Stromal cell of bone marrow (primary cell): ENCODE measurements at places on chromosomes 12 and 14.

GRCh38 chr12:46507766-46508165, 135.2 kb upstream of the SLC38A2 start:
- no peak for DNase-seq

- DNase-seq: no peak
Measured at GRCh38 chr14:91729756-91730155, 2.1 kb downstream of the CATSPERB start.

- DNase-seq: no peak
Measured at GRCh38 chr14:62445570-62445969, 599.7 kb downstream of the KCNH5 start.

DNA sequence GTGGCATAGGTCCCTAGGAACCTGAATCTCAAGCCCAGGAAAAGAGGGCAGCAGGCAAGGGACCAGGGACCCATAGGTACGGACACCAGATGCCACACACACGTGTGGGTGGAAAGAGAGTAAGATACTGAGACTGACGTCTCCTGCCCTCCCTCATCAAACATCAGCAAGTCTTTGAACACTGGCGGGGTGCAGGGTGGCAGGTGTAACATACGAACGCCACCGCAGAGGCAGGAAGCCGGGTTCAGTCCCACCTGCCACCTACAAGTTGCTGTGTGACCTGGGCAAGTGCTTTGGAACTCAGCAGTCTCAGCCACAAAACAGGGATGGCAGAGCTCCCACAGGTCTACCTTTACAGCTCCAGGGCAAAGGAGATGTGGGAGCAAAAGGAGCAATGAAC, 11.1 kb downstream of the ACTN1 start:
- no peak for DNase-seq

DNA sequence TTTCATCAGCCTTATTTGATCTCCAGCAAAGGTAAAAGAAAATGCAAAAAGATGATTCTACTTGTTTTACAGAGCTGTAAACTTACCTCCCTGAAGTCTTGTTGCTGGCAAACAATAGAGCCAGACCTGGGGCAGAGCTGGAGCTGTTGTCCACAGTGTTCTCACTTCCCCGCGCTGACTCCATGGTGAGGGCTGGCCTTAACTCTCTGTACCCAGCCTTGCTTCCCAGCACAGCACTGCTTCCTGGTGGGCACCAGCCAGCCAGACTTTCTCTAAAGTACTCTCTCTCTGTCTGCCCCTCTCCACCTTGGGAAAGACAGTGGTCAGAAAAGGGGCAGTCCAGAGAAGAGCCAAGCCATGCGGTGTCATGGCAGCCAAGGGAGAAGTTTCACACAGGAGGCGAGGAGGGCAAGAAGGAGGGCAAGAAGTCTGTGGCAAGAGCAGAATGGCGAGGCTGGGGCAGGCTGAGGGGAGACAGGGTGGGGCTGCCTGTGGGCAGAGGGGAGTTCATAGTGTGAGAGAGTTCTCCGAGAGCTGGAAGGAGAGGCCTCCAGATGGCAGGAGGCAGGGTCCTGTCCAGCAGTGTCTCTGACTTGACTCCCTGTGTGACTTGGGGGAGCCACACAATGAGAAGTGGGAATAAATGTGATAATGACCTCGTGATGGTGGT, 9.3 kb downstream of the EVL start:
- no peak for DNase-seq

DNA sequence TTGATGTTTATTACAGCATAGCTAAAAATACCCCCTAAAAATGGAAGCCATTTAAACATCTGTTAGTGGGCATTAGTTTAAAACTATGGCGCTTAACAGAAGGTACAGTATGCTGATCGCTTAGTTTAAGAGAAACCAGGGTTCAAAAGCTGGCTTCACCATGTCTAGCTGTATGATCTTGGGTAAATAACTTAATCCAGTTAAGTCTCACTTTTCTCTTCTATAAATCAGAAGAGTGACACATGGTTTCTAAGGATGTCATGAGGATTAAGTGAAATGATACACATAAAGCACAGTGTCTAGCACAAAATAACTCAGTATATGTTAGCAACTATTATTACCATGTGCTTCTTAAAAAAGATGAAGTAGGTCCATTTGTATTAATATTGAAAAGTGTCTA, 38.7 kb downstream of the STK38L start:
- DNase-seq: no peak

GRCh38 chr14:69013943-69014782, 35.1 kb upstream of the ACTN1 start:
- no peak for DNase-seq

- DNase-seq: no peak
Measured at GRCh38 chr14:50816395-50817047, 14.4 kb downstream of the NIN start.

- DNase-seq: no peak
Measured at GRCh38 chr12:79119796-79120195, 255.2 kb downstream of the SYT1 start.

DNA sequence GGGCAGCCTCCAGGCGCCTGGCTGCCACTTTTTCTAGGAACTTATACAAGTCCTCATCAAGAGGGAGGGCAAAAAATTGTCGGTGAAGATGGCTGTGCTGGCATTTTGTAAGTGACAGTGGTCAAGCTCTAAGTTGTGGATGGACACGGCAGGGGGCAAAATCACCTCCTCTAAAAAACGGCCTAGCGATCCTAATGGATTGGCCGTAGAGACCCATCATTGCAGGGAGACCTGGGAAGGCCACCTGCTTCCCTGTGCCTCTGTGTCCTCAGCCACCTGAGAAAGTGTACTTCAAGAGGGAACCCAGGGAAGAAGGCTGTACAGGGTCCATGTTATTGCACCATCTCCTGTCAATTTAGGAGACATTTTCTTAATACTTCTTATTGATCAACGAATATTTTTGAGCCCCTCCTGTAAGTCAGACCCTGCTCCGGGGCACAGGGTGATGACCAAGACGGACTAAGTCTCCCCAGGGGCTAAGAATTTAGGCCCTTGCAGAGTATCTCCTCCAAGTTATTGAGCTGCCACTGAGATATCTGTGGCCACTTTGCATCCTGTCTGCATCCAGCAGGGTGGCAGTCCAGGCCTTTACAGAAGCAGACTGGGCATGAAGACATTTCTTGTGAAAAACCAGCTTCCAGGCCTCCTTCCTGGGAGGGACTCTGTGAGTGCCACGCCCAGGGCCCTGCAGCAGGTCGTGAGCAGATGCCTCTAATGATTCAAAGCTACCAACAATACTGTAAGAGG, 40.5 kb downstream of the PSMA6 start:
- DNase-seq: no peak

DNA sequence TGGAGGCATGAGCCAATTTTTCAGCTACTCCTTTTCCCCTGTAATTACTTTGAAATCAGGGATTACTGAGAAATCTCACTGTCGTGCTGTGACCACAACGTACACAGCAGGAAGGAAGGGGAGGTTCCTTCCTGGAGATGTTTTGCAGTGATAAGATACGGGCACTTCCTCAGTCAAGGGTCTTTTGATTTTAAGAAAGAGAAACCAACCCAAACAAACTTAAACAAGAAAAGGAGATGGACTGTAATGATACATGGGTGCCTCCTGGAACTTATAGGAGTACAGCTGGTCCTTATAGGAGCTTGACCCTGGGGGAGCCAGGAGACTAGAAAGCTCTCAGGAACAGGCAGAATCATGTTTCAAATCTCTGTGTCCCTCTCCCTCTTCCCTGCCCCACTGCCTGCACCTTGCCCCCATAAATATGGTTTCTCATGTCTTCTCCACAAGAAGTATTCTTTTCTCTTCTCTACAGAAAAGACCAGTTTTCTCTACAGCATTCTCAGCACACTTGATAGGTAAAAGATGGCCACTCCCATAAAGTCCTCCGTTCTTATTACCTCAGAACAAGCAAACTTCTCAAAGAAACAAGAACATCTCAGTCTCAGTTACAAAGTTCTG, 281.1 kb upstream of the AMIGO2 start:
- no peak for DNase-seq

DNA sequence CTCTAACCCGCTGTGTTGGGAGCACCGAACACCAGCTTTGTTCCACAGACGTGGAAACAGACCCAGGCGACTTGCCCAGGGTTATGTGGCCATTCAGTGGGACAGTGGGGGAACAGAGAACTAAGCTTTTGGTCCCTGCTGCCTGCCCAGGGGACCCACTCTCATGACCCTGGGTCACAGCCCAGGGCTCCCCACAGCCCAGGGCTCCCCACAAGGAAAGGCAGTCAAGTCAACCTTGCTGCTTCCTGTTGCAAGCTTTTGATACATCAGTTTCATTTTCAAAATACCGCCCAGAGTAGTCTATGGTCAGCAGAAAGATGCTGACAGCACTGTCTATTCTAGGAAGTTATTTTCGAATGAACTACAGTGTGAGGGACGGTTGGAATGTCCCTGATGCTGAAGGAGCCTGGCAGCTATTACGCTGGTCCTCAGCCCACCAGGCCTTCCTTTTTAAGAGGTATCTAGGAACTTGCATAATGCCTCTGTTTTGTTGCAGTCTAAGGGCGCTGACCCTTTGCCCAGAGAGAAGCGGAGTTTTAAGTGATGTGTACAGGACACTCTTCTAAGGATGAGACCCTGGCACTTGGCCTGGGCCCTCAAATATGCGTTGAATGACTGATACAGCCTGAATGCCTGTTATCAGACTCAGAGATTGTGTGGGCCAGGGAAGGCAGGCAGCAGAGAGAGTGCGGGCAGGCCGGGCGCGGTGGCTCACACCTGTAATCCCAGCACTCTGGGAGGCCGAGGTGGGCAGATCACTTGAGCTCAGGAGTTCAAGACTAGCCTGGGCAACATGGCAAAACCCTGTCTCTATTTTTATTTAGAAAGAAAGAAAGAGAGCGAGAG, 12.6 kb upstream of the TTC7B start:
- DNase-seq: no peak

GRCh38 chr12:53743266-53744129, 8.3 kb downstream of the CISTR start:
- DNase-seq: no peak

DNA sequence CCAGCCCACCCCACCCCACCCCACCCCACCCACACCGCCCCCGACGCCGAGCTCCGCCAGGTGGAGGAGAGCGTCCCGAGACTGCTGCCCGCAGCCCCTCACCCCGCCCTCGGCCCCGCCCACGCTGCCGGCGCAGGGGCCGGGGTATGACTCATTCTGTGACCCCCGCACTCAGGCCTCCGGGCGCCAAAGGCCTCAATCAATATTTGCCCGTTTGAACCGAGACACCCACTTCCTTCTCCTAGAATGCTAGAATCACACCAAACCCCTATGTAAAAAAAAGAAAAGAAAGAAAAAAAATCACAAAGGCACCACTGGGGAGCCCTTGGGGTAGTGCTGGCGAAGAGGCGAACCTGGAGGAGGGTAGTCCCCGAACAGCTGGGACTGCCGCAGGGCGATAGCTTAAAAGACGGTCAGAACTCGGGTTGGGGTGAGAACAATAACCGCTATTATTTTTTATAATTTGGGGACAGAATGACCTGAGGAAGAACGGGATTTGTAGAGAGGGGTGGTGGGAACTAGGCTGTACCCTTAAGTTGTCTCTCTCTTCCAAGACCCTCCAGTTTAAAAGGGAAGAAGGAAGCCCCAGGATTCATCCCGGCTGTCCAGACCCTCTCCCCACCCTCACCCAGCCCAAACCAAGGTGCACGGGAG, 894 bp downstream of the KRT8 start:
- no peak for DNase-seq

DNA sequence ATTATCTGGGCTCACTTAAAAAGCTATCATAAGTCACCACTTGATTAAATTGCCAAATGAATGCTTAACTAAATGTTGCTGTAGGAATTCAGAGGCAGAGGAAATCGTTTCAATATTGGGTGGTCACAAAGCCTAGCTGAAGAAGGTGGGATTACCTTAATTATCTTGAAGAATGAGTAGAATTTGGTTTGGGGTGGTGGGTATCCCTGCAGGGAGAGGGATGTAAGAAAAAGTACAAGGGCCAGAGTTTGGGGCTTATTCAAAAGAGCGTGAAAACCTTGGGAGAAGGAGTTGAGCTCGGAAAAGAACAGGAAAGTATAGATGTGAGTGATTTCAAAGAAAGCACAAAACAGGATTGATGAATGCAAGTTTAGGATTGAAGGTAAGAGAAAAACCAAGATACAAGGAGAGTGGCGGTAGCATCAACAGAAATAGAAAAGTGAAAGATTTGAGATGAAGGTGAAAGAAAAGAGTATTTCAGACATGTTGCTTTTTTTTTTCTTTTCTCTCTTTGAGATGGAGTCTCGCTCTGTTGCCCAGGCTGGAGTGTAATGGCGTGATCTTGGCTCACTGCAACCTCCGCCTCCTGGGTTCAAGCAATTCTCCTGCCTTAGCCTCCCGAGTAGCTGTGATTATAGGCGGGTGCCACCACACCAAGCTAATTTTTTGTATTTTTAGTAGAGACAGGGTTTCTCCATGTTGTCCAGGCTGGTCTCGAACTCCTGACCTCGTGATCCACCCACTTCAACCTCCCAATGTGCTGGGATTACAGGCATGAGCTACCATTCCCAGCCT, 1.7 kb downstream of the BRMS1L start:
- DNase-seq: no peak

GRCh38 chr12:49792976-49793580, 35.1 kb downstream of the NCKAP5L start:
- DNase-seq: no peak

DNA sequence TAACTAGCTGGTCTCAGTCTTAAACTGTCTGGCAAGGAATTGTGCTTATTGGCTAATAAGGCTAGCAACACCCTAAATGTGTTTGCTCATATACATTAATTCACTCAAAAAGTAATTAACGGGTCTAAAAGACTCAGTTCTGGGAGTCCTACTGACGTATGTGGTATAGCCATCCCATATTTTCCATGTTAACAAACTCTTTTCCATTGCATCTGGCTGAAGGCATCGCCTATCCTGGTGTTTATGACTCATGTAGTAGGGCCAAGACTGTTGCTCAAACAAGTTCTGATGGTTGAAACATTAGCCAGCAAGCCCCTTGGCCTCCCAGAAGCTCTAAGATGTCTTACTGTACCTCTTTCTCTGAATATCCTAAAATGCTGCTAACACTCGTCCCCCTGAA, 98.5 kb downstream of the PHLDA1 start:
- DNase-seq: peak; percentile 88

DNA sequence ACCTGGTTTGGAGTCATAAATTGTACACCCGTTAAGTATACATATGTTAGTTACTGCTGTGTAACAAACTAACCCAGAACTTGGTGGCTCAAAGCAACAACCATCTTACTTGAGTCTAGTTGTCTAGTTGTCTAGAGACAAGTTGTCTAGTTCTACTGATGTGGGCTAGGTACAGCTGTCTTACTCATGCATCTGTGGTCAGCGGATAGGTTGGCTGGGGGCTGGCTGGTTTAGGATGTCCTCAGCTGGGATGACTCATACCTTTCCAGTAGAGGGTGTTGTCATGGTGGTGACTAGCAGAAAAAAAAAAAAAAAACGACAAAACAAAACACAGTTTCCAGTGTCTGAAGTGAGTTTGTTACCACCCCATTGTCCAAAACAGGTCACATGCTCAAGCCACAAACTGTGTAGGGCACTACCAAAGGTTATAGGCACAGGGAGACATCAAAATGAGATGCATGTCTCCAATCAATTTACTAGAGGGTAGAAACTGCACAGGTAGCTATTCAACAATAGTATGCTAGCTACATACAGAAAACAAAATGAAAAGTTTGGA, 680.3 kb downstream of the MED13L start:
- DNase-seq: peak; percentile 25
